ENCODE measurements at places on chromosomes 6 and 20.
A peak's percentile ranks its signal among the peaks of the same experiment; 100 is the strongest.

GRCh38 chr6:101453221-101453620, 59.7 kb downstream of the GRIK2 start:
- no peaks in the 10 kb centered on the region for H3K36me3 ChIP-seq
- no peaks in the 10 kb centered on the region for H3K27me3 ChIP-seq
- H3K4me3 ChIP-seq, result no peak overlapping the region
- H3K27ac ChIP-seq, result no peak overlapping the region

- no peak overlapping the region for H3K4me3 ChIP-seq
- H3K27me3 ChIP-seq, result no peaks in the 10 kb centered on the region
- no peaks in the 10 kb centered on the region for H3K4me1 ChIP-seq
- DNase-seq, result no peak
- H3K27ac ChIP-seq, result no peak overlapping the region
Observed at GRCh38 chr6:46240866-46241565, 70.2 kb upstream of the ENPP5 start.

DNA sequence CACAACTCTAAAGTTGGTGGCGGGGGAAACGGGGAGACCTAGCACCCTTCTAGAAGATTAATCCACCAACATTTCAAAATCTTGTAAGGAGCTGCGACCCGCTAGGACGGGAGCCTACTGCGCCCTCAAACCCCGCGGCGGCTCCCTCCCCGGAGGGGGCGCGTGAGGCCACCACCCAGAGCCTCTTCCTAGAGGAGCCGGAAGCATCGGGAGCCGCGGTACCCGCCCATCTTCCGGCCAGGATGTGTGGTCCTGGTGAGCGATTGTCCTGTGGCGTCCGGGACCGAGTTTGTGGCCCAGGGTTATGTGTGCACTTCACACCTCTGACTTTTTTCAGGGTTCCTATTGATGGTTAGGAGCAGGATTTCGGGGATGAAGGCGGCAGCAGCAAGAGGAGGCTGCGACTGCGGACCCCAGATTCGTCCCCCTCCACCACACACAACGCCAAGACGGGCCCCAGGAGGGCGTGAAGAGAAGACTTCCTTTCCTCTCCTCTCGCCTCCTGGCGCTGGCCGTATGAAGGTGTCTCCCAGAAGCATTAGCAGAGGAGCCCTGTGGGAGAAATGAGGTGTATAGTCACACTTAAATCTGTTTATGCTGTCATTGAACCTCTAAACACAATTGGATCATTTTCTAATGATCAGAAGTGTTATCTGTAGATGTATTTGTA, 10.7 kb downstream of the ZNF165 start:
- peaks cover 76% of the 10 kb centered on the region for H3K36me3 ChIP-seq
- H3K27me3 ChIP-seq, result no peaks in the 10 kb centered on the region
- H3K4me3 ChIP-seq, result no peak overlapping the region
- DNase-seq, result no peak

DNA sequence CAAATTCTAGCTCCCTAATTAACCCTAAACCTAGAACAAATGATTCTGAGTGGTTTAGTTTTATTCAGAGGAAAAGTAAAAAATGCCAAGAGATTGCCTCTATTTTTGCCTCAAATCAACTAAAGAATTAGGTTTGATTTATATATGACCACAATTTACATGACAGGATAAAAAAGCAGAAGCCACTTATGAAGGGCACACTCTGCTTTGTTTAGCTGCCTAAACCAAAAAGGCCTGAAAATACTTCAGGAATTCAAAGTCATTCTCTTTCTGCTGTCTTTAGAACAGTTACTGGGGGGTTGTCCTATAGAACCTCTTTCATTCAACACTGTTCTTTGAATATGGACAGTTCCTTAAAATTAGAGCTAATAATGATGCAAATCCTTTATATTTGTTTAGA, 5.3 kb downstream of the FBXO5 start:
- H3K4me1 ChIP-seq, result peaks cover 25% of the 10 kb centered on the region
- peaks cover 15% of the 10 kb centered on the region for H3K36me3 ChIP-seq
- H3K27me3 ChIP-seq, result no peaks in the 10 kb centered on the region
- no peak overlapping the region for H3K27ac ChIP-seq
- H3K4me3 ChIP-seq, result no peak overlapping the region

DNA sequence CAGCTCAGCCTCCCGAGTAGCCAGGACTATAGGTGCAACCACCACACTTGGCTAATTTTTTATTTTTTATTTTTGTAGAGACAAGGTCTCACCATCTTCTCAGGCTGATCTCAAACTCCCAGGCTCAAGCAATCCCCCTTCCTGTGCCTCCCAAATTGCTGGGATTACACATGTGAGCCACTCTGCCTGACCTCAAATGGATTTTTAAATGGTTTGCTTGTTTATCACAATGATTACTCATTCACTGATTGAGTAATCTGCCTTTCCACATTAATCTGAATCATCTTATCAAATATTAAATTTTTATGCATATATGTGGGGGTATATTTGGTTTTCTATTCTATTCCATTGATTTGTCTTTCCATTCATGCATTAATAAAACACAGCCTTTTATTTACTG, 9.4 kb upstream of the KHDC1L start:
- no peak for DNase-seq
- H3K27ac ChIP-seq, result no peak overlapping the region
- H3K27me3 ChIP-seq, result no peaks in the 10 kb centered on the region
- H3K4me3 ChIP-seq, result no peak overlapping the region

DNA sequence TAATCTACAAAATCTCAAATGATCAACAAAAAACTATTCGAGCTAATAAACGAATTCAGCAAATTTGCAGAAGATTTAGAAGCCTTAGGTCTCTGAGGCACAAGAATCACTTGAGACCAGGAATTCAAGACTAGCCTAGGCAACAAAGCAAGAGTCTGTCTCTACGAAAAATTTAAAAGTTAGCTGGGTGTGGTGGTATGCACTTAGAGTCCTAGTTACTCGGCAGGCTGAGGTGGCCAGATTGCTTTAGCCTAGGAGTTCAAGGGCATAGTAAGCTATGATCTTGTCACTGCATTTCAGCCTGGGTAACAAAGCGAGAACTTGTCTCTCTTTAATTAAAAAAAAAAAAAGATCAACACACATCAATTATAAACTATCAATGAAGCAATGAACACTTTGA, 34.2 kb downstream of the FAM184A start:
- H3K36me3 ChIP-seq, result peaks cover 5% of the 10 kb centered on the region
- peaks cover 4% of the 10 kb centered on the region for H3K4me1 ChIP-seq
- H3K4me3 ChIP-seq, result no peak overlapping the region
- H3K27me3 ChIP-seq, result no peaks in the 10 kb centered on the region

DNA sequence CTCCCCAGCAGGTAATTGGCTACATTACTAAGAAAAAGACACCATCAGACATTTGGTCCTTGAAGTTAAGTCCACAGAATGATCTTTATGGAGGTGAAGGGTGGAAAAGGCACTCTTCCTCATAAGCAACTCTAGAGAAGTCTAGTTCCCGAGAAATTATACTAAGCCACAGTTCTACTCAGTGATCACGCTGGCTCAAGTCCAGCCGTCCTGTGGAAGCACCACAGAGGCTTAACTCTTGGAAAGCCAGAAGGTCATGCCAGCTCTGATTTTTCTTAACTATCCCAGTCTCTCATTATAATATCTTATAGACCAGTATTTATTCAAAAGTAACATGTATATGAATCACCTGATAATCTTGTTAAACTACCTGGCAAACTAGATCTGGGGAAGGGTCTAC, 258.5 kb downstream of the EYA4 start:
- H3K27me3 ChIP-seq, result peaks cover 2% of the 10 kb centered on the region
- H3K4me1 ChIP-seq, result peaks cover 2% of the 10 kb centered on the region
- no peak overlapping the region for H3K4me3 ChIP-seq
- no peak overlapping the region for H3K27ac ChIP-seq
- no peak for DNase-seq

DNA sequence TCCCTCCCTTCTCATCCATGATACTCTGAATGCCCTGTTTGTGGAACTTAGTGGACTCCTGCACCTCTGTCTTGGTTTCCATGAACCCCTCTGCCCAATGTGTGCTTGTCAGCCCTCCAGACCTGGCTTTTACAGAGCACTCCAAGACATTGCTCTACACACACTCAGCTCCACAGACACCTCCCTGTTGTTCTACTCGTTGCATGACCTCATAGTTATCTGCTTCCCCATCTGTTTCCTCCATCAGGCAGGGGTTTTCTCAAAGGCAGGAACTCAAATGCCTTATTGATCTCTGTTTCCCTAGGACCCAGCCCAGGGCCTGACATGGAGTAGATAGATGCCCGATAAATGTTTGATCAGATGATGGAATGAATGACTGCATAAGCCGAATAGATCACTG, 13.3 kb downstream of the PLCG1 start:
- H3K4me3 ChIP-seq, result no peak overlapping the region
- H3K36me3 ChIP-seq, result peaks cover 3% of the 10 kb centered on the region
- DNase-seq, result no peak
- peaks cover 24% of the 10 kb centered on the region for H3K4me1 ChIP-seq
- H3K27ac ChIP-seq, result peak overlapping the region; percentile 87
- no peaks in the 10 kb centered on the region for H3K27me3 ChIP-seq

Data from progenitor cell of endocrine pancreas (in vitro differentiated cells).